Stimulated activated CD8-positive, alpha-beta memory T cell treated with anti-CD3 and anti-CD28 coated beads, Interleukin-2, amount 100 ng/mL, for 48 hours (primary cell): ENCODE measurements at places on chromosomes 1 and 21.
A peak's percentile ranks its signal among the peaks of the same experiment; 100 is the strongest.

DNA sequence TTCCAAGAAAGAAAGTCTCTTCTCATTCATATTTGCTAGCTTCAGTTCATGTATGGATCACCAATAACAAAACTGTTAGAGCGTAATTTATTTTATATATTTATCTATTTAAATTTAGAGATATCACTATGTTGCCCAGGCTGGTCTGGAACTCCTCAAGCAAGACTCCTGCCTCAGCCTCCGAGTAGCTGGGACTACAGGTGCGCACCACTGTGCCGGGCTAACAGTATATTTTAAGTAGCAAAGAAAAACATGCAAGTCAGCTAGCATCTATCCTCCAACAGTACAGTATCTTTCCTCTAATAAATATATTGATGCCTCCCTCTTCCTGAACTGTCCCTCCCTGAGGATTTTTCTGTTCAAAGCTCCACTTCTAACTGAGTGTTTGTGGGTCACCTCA is 21.5 kb downstream of the INPP5B start:
- DNase-seq: no peak

- no peak for DNase-seq
Observed at GRCh38 chr1:228983231-228983660, 248.0 kb downstream of the RHOU start.

DNA sequence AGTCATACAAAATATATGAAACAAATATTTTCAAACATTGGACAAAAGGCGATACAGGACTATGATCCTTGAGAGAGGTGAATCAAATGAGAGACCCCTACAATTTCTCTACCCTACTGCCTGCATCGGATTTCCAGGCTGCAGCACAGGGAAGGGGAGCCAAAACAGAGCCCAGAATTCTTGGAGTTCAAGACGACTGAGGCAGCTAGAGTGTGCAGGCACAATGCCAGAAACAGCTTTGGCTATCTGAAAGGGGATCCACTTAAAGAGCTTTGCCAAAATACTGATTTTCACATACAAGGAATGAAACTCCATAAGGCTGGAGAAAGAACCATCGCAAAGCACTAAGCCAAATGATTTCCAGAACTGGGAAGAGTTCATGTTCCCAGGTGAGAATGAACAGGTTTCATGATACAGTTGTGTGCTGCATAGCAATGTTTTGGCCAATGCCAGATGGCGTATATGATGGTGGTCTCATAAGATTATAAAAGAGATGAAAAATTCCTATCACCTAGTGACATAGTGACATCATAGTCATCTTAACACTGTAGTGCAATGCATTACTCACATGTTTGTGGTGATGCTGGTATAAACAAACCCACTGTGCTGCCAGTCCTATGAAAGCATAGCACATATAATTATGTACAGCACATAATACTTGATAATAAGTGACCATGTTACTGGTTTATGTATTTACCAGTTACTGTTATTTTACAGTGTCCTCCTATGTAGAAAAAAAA is 77.5 kb downstream of the KCND3 start:
- no peak for DNase-seq

- no peak for DNase-seq
Observed at GRCh38 chr1:20555025-20555757, 2.8 kb downstream of the FAM43B start.

DNA sequence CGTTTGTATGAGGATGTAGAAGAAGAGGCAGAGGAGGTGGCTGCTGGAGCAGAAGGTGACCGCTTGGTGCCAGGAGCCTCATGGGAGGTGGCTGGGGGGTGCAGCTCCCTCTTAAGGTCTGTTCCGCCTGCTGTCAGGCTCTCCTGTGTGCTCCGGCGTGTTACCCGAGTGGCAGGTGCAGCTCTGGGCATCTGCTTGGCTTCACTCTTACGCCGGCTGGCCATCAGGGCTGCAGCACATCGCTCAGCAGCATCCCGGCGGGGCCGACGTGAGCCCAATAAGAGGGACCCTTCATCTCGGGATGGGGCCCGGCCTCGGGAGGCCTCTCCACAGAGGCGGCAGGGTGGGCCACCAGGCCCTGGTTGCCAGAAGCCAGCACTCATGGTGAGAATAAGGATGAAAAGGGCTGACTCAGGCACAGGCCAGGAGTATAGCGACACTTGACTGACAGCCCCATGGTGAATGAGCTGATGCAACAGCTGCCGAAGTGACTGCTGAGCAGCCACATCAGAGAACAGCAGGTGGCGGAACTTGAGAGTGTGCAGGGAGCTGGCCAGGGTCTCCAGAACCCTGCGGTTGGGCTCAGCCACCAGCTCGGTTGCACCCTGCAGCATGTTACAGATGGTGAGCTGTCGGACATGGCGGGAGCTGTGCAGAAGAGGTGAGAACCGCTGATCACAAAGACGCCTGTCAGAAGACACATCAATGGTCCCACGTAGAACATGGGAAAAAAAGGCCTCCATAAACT is 17.5 kb downstream of the LRRC41 start:
- peak; percentile 14 for DNase-seq

- no peak for DNase-seq
Observed at GRCh38 chr1:66353257-66353656, 180.7 kb upstream of the SGIP1 start.

- DNase-seq: no peak
Observed at GRCh38 chr21:35226968-35227744, 178.1 kb upstream of the RUNX1 start.
